ENCODE measurements at places on chromosomes 6 and 20.

- no peak for DNase-seq
Observed at GRCh38 chr6:43797919-43798318, 27.9 kb downstream of the VEGFA start.

- DNase-seq, result no peak
Observed at GRCh38 chr6:147806697-147807096, 298.2 kb downstream of the SAMD5 start.

DNA sequence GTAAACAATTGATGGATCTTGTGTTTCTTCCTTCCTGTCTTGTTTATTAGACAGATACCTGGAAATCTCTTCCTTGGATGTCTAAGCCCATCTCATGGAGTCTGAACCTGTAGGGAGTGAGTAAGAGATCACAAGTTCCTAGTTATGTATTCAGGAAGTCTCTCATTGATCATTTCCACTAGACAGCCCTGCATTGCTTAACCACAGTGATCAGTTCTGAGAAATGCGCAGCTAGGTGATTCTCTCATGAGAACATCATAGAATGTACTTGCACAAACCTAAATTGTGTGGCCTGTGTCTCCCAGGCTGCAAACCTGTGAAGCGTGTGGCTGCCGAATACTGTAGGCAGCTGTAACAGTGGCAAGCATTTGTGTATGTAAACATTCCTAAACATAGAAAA is 39.1 kb downstream of the FAM120B start:
- DNase-seq, result no peak

DNA sequence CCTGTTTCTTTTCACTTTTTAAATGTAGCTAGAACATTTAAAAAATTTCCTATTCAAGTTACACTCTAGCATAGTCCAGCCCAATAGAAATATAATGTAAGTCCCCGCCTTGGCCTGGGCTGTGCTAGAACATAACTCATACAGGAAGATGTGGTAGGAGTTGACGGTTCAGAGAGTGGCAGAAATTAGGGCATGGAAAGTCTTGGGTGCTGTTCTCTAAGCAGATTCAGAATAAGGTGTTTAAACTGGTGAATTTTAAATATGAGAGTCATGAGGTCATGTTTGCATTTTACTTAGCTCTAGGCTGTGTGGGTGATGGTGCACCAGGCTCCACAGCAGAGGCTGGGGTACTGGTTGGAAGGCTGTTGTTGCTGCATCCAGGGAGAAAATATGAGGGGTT is 256.5 kb downstream of the FARS2 start:
- DNase-seq, result no peak

DNA sequence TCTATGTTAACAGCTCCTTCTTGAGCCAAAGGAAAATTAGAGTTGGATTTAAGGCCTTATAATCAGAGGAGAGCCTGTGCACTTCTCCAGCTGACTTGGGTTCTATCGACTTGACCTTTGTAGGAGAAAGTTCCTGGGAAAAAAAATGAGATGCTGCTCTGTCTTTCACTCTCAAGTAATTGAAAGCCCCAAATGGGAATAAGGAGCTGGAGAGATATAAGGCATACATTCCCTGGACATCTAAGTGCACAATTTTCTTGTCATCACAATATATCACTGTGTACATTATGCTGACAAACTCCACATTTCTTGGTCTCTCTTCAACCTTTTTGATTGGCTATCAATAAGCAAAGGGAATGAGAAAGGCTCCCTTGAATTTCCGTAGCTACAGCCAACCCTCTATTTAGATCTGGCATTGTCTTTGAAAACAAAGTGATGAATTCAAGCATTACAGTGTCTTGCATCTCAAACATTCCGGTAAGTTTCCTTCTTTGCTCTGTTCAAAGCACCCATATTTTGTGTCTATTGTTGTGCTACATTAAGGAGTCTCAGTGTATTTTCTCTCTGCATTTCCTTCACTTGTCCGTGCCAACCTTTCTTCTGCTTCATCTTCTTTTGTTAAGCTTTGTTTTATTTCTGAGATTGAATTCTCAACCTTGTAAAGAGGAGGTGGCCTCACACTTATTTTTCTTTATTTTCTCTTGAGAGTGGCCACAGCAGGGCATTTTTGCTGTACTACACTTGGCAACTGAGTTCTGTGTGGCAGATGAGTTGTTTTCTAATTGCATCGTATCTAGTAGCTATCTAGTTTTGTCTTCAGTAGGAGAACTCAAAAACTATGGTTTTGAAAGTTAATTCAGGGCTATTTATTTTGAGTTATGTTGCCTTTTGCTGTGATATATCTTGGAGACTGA is 450.3 kb upstream of the MAN1A1 start:
- no peak for DNase-seq

GRCh38 chr6:118867181-118867580 is 26.8 kb upstream of the ASF1A start:
- DNase-seq, result no peak

GRCh38 chr6:84651583-84651982 is 112.8 kb downstream of the TBX18 start:
- no peak for DNase-seq

DNA sequence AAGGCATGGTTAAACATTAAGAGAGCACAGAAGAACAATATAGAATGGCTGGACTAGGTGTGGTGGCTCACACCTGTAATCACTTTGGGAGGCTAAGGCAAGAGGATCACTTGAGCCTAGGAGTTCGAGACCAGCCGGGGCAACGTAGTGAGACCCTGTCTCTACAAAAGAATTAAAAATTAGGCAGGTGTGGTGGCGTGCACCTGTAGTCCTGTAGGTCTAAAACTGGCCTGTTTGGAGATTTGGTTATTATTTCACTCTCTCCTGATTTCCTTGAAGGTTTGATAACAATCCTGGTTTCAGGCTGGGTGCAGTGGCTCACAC is 15.6 kb downstream of the SRSF6 start:
- DNase-seq, result no peak

DNA sequence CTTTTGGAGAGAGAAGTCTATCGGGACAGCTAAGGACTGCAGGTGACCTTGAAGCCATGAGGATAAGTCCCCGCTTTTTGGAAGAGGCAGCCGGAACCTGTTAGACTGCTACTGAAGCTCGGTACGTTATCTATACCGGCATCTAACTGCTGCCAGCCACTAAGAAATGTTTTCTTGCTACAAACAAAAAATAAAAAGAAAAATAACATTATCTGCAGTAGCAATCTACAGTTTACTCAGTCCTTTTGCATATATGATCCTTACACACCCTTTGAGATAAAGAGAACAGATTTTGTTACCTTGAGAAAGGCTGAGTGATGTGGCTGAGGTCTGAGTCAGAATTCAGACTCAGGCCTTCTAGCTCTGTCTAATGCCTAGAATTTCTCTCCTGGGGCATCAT is 314.6 kb downstream of the CDH26 start:
- no peak for DNase-seq

DNA sequence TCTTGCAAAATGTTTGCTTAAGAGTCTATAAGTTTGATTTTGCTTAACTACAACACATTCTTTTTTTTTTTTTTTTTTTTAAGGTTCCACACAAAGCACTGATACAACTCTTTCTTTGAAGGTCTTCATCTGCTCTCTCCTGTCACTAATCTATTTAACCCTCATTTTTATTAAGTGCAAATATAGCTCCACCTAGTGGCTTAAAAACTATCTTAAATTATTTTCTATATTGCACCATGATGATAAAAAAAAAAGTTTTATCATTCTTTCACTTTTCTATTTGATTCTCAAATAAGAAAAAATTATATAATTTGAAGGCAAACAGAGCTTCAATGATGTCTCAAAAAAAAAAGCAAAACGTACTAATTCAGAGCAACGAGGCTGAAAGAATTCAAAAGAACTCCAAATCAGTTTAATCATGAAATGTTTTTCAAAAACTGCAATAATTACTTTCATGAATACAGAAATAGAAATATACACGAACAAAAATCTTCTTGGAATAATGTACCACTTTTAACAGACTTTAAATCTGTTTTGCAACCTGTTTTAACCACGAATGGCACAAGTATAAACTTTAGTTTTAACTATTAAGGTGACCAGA is 12.8 kb downstream of the ESF1 start:
- peak; percentile 48 for DNase-seq

GRCh38 chr6:68975064-68975463 is 340.0 kb downstream of the ADGRB3 start:
- DNase-seq, result no peak

DNA sequence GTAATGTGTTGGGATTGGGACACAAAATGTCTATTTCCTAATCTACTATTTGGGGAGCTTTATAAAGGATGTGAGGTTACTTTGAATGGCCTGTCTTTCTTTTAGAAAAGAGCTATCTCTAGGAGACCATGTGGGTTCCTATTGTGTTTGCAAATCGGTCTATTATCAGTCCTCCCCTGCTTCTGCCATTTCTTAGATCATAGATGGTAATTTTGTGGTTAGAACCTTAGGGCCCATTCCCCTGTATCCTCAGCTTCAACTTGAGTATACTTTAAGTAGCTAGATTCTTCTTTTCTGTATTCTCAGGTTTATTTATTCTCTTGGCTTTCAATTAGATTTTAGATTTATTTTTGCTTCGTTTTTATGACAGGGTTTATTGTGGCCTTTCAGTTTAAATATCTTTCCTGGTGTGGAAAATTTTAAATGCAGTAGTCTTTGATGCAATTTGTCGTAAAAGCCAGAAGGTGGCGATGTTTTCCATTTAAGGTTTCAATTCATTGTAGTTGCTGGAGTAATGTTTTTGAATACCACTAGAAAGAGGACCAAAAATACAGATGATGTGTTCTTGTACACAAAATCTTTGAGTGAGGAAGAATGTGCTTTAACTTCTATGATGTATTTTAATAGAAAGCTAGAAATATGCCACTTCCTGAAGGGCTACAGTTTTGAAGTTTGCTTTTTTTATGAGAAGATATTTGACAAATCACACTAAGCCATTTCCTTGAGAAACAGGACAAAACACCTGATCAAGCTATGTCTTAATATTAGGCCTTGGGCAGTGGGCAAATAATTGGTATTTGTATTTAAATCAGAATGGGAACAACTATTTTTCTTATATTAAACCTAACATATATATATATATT is 20.3 kb downstream of the TBPL1 start:
- DNase-seq, result peak; percentile 39

DNA sequence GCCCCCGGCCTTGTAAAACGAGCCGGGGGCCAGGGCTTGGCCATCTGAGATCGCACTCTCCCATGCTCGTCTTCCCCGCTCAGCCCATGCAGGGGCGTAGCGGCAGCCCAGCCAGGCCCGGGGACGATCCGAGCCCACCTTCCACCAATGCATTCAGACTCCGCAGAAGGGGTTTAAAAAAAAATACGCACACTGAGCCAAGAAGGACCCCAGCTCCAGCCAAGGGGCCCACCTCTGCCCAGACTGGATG is 320 bp downstream of the GSTA4 start:
- DNase-seq, result no peak

DNA sequence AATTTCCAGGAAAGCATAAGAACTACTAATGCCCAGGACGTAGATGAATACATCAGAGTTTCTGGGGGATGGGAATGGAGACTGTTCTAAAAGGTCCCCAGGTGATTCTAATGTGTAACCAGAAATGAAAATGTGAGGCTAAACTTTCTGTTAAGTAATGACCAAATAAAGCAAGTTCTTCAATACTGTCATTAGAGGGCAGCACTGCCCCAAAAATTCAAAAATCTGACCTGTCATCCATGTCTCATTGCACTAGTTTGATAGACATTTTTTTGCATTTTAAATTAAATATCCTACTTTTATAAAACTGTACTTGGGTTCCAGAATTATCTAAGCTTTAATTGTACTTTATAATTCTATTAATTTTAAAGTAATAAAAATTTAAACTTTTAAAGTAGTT is 94.9 kb downstream of the RFX6 start:
- no peak for DNase-seq
